COR-L47 (cell line): ENCODE measurements at places on chromosomes 7 and 10.

- DNase-seq, result no peak
These were observed 58.9 kb downstream of the FAM53B start for GRCh38 chr10:124685261-124685660.

DNA sequence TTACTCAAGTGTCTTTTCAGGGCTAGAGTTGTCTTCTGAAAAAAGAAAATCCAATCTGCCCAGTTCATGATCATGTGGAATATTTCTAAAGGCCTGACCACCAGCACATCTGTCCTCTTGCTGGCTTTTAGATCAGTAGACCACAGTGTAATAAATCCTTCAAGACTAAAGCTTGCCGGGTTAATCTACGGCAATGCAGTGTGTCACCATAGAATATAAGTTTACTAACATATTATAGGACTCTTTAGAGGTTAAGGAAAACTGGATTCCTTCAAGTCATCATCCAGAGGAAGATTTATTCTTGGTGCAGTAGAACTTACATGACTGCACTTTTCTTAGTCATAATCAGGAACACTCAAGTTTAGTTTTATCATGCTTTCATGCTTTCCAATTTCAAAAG lies 349.5 kb downstream of the SEMA3D start:
- no peak for DNase-seq

- DNase-seq, result no peak
These were observed 193.8 kb downstream of the CYP26A1 start for GRCh38 chr10:93267521-93267920.

DNA sequence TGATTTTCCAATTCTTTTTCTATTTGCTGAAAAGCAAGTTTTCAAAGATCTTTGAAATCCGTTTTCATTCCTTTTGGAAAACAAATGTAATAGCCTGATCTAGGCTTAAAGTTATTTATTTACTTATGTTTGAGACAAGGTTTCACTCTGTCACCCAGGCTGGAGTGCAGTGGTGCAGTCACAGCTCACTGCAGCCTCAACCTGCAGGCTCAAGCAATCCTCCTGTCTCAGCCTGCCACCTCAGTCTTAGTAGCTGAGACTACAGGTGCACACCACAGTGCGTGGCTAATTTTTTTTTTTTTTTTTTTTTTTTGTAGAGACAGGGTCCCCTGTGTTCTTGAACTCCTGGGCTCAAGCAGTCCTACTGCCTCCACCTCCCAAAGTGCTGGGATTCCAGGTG lies 4.6 kb downstream of the ST7 start:
- no peak for DNase-seq

DNA sequence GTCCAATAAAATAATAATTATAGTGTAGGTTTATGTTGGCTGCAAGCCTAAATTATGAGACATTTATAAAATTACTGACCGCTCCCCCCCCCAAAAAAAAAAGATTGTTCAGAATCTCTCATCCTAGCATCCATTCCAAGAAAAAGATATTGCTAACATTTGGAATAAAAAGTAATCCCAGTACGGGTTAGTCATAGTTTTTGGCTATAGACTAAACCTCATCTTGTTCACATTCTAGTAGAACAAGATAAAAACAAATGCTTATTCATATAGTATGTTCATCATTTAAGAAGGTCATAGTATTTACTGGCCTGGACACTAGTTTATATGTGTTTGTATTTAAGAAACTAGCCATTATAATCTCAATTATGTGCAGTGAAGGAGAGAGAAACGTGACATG lies 44.0 kb downstream of the ADK start:
- no peak for DNase-seq

DNA sequence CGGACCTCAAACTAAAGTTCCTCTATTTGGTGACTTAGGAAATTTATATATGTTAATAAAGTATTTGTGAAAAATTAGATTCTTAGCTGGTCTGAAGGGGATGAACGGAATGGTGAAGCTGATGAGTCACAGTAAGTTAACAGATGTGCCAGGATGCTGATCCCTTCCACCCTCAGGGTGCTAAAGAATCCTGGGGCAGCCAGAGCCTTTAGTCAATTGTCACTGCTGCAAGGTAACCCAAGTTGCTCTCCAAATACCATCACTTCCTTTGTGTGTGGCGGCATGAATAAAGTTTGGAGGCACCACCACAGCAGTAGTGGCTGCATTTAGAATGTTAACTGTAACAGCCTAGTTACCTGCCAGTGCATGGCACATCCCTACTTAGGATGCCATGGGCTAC lies 222.6 kb upstream of the PPP1R3A start:
- DNase-seq, result no peak

DNA sequence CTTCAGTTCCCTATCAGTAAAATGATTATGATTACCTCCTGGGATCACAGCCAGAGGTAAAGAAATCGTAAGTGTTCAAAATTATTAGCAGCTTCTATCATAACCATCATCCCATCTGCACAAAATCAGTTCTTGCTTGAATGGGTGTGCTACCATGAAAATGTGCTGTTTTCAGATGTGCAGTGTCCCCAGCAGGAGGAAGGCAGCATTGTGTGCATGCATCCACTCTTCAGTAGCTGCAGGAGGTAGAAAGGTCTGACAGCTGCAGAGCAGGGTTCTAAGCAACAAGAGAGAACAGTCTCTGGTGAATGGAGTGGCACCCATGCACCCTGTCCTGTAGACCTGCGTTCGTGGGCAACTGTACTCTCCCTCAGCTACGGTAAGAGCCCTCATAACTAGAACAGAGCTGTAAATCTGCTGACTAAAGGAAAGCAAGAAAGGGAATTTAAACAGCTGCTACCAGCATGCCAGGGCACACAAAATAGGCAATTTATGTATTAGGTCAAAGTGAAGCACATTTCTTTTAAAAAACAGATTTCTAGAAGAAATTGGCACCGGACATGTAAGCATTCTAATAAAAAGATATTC lies 21.2 kb downstream of the VSTM2A start:
- DNase-seq, result peak; percentile 21

GRCh38 chr7:24824896-24825295 lies 67.6 kb upstream of the GSDME start:
- no peak for DNase-seq

DNA sequence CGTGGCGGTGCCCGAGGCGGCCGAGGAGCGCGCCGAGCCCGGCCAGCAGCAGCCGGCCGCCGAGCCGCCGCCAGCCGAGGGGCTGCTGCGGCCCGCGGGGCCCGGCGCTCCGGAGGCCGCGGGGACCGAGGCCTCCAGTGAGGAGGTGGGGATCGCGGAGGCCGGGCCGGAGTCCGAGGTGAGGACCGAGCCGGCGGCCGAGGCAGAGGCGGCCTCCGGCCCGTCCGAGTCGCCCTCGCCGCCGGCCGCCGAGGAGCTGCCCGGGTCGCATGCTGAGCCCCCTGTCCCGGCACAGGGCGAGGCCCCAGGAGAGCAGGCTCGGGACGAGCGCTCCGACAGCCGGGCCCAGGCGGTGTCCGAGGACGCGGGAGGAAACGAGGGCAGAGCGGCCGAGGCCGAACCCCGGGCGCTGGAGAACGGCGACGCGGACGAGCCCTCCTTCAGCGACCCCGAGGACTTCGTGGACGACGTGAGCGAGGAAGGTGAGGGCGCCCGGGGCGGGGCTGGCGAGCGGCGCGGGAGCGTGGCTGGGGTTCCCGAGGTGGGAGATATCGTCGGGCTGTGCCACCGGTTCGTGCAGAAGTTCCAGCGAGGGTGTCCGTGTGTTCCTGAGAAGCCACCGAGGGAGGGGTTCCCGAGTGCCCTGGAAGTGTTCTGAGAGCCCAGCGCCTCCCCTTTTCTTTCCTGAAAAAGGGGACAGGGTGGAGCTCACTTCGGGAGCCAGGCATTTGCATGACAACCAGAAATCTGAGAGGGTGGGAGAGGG lies 495 bp downstream of the EIF3B start:
- no peak for DNase-seq

- DNase-seq, result no peak
These were observed 64.3 kb downstream of the RGS10 start for GRCh38 chr10:119478111-119478802.

DNA sequence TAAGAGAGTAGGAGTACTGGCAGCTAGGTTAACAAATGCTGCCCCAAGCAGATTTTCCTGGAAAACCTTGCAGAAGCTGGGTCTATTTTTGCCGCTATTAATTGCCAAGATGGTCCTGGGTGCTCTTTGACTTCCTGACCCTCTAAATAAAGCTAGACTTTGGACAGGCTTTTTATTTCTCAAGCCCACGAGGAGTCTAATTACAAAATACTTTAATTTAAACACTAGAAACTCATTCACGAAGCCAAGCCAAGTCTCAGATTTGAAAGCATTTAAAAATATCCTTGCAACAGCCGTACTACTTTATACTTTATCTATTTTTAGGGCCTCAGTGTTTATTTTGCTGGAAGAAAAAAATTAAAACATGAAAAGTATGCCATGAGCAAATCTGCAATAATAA lies 45.1 kb downstream of the TMEM26 start:
- DNase-seq, result no peak

DNA sequence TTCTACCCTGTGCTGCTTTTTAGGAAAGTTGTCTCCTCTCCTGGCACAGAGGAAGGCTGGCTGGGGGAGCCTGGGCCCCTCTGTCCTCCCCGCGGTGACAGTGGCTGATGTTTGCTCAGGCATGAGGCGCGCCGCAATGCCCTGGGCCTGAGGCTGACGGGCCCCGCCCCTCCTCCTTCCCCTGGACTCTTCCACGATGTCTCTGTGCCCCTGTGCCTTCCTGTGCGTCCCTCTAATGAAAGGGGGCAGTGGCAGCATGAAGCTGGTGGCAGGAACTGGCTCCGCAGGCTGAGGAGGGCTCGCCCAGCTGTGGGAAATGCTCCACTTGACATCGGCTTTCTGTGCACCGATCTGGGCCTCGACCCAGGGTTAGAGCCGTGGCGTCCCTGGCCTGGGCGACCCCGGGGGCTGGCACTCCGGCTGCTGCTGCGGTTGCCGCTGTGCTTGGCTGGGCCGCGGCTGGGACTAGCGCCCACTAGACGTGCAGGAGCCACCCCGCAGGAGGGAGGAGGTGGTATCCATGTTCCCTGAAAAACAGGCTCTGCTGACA lies 67.9 kb downstream of the ZNF680 start:
- no peak for DNase-seq

- DNase-seq, result no peak
These were observed 51.4 kb downstream of the PCGF5 start for GRCh38 chr10:91271886-91272285.

- no peak for DNase-seq
These were observed 50.2 kb downstream of the MTURN start for GRCh38 chr7:30184791-30185487.

GRCh38 chr10:63204667-63205391 lies 71.7 kb downstream of the NRBF2 start:
- DNase-seq, result no peak

DNA sequence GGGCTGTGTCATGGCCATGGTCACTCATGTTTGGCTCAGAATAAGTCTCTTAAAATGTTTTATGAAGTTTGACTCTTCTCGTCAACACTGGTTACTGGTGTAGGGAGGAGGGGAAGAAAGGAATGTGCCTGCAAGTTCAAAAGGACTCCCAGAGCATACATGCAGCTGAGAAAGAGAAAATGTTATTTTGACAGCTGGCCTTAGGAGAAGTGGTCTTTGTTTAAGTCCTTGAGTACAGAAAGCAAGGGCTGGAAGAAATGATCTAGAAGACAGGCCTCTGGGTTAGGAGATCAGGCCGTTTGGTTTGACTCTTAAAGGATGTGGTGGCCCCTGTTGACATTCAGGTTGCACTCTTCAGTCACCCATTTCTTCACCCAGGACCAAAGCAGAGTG lies 245.5 kb downstream of the REEP3 start:
- no peak for DNase-seq

DNA sequence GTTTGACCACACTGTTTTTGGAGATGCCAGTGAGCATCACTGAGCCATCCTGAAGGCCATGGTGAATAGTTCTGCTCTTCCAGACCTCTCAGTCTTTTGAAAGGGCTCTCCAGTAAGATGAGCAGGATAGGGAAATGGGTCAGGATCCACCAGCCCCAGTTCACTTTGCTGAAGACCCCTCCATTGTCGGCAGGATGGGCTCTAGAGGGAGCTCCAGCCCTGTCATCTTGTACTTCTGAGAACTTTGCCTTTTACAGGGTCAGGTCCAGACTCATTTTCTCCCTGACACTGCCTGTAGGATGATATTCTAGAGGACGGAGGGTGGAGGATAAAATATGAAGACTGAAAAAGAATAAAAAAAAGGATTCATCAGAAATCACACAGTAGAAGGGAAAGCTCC lies 13.1 kb downstream of the LHFPL3 start:
- DNase-seq, result peak; percentile 25

- no peak for DNase-seq
These were observed 31.3 kb downstream of the DDC start for GRCh38 chr7:50533866-50534265.

DNA sequence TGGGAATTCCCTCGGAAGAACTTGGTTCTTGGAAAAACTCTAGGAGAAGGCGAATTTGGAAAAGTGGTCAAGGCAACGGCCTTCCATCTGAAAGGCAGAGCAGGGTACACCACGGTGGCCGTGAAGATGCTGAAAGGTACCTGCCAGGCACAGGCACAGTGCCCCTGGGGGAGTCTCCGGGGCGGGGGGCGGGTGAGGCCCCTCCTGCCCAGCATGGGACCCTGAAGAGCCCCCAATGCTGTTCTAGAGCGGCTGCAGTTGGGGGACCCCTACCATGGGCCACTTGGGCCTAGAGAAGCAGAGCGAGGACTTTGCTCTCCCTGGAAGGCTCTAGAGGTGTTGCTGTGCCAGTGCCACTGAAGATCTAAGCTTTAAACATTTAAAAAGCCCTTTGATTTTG lies 21.6 kb upstream of the CSGALNACT2 start:
- DNase-seq, result no peak

- DNase-seq, result no peak
These were observed 474.1 kb upstream of the AKR1E2 start for GRCh38 chr10:4351723-4352413.

GRCh38 chr7:147261693-147262092 lies 1145.1 kb downstream of the CNTNAP2 start:
- no peak for DNase-seq

GRCh38 chr10:6464862-6465430 lies 115.1 kb downstream of the PRKCQ start:
- no peak for DNase-seq

- DNase-seq, result no peak
These were observed 93.7 kb upstream of the PDE1C start for GRCh38 chr7:32163896-32164295.

GRCh38 chr10:61486738-61487396 lies 33.7 kb upstream of the TMEM26 start:
- DNase-seq, result no peak

DNA sequence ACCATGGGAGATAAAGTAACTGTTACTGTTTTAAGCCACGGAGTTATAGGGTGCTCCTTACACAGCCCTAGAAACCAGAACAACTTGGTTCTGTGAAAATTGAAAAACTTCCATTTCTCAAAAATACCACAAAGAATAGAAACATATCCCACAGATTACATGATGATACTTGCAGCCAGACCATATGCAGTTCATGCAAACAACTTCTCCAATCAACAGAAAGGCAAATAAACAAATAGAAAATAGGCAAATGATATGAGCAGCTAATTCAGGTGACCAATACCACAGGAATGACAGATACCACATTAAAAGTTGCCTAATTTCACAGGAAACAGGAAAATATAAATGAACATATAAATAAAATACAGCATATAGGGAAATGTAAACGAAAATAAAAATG lies 297.5 kb downstream of the HTR7 start:
- no peak for DNase-seq

- DNase-seq, result no peak
These were observed 287.9 kb downstream of the TNS3 start for GRCh38 chr7:47293884-47294555.
